ENCODE measurements at places on chromosomes 3 and 15. TPM values are rescaled to one million over a fixed set of nuclear protein-coding genes. Genes with fewer than 3 reads are reported as not detected.
A peak's percentile ranks its signal among the peaks of the same experiment; 100 is the strongest.

Gene AGTR1
- total RNA-seq: 0.15 TPM

DNA sequence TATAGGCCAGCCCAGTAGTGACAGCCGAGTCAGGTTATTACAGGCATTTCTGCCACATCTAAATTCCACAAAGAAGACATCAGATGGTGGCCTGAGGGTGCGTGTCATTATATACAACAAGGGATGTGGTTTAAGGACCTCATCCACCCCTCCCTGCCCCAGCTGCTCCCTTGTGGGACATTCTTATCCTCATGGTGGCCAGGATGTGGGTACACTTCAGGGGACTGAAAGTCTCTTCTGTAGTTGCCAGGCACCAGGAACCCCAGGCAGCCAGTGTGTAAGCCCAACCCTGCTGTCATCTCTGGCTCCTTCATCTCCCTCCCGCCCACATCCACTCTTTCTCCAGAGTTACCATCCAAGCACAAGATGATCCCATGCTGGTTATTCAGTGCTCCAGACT lies 224.9 kb upstream of the TOPAZ1 start:
- peak; percentile 19 for DNase-seq
- no peaks in the 10 kb centered on the region for H3K27me3 ChIP-seq
- no peaks in the 10 kb centered on the region for H3K36me3 ChIP-seq
- H3K27ac ChIP-seq: no peak overlapping the region

DNA sequence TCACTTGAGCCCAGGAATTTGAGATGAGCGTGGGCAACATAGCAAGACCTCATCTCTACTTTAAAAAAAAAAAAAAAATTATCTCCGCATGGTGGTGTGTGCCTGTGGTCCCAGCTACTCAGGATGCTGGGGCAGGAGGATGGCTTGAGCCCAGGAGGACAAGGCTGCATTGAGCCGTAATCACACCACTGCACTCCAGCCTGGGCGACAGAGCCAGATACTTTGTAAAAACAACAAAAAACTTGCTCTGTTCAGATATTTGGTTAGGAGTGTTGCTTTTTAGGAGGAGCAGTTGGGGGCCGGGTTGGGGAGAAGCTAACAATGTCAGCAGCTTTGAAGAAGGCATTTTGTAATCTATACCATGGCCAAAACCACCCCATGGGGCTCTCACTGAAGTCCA lies 4.1 kb downstream of the GCNT3 start:
- H3K36me3 ChIP-seq: no peaks in the 10 kb centered on the region
- H3K27ac ChIP-seq: no peak overlapping the region
- no peak for DNase-seq
- no peak overlapping the region for H3K4me3 ChIP-seq
- H3K27me3 ChIP-seq: no peaks in the 10 kb centered on the region

Gene CD200R1
- not detected for total RNA-seq

Gene SPESP1
- not detected for total RNA-seq

DNA sequence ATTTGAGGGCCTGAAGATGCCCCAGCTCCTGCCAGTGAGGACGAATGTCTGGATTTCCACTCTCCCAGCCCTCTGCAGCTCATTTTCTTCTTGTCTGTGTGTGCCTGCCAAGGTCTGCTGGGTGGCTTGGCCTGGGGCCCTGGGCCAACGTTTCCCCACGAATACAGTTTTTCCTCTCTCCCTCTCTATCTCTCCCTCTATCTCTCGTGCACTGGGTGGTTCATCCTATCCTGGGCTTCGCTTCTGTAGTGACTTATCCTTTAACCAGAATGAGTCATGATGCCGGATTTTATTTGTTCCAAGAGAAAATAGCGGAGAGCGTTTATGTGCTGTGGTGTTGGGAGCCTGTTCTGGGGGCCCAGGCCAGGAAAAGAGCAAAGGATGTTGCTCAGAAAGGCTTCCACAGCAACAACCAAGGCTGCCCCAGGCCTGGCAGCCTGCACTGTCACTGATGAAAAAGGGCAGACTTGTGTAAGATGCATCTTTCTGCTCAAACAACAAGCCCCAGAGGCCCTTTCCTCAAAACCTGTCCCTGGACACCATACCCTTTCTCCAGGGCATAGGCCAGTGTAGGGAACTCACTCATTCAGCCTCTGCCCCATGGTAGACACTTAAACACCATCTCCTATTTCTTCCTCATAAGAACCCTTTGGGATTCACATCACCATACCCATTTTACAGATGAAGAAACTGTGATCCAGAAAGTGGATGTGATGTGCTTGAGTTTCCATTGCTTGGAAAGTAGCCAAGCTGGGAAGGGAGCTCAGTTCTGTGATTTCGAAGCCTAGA lies 47.3 kb downstream of the ITGA11 start:
- H3K36me3 ChIP-seq: no peaks in the 10 kb centered on the region
- no peaks in the 10 kb centered on the region for H3K27me3 ChIP-seq
- no peak overlapping the region for H3K4me3 ChIP-seq

Data from PC-3 (cell line).